ENCODE measurements at places on chromosomes 4 and X.

- no peak for DNase-seq
Observed at GRCh38 chr4:7252510-7253340, 60.4 kb downstream of the SORCS2 start.

- no peak for DNase-seq
Observed at GRCh38 chr4:159856451-159856850, 753.6 kb downstream of the RAPGEF2 start.

DNA sequence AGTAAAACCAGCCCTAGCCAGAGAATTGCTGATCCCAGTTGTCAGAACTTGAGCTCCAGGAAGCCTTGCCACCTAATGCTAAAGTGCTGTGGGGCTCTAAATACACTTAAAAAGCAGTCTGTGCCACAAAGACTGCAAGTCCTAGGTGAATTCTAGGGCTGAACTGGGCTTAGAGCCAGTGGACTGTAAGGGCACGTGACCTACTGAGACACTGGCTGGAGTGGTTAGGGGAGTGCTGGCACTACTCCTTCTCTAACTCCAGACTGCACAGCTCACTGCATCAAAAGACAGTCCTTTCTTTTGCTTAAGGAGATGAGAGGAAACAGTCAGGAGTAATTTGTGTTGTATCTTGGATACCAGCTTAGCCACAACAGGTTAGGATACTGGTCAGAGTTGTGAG, 1240.2 kb downstream of the FAM133A start:
- no peak for DNase-seq

DNA sequence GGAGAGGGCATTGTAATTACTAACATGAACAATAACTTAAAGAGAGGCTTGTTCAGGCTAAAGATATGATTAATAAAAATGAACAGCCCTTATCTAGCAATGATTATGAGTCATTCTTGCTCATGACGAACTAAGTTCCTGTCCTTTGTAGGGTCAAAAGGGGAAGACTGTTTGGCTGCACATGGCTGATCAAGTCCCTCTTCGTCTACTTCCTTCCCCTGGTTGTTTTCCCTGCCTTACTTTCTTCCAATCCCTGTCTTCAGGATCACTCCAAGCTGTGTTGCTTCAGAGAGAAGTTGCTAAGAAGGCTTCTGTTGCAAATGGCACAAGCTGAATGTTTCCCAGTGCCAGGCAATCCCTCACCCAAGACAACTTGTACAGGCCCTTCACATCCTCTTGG, 115.0 kb upstream of the HS3ST1 start:
- DNase-seq, result no peak

DNA sequence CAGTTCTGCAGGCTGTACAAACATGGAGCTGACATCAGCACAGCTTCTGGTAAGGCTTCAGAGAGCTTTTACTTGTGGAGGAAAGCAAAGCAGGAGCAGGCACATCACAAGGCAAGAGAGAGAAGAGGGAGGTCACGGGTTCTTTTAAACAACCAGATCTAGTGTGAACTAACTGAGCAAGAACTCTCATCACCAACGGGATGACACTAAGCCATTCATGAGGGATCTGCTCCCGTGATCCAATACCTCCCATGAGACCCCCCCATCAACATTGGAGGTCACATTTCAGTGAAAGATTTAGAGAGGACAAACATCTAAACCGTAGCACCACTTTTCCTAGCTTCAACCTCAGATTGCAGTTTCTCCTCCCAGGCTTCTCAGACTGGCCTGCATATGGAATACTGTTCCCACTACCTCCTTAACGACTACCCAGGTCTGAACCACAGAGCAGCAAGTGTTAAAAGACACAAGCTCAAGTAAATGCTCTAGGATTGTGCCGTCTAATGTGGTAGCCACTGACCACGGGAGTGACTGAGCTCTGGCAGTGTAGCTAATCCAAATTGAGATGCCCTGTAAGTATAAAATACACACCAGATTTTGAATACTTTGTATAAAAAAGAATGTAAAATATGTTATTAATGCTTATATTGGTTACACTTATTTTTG, 192.7 kb downstream of the PTTG2 start:
- no peak for DNase-seq

GRCh38 chrX:1778817-1779216, 164.0 kb downstream of the ASMT start:
- DNase-seq, result no peak

GRCh38 chr4:42397635-42398170, 415 bp downstream of the SHISA3 start:
- no peak for DNase-seq

DNA sequence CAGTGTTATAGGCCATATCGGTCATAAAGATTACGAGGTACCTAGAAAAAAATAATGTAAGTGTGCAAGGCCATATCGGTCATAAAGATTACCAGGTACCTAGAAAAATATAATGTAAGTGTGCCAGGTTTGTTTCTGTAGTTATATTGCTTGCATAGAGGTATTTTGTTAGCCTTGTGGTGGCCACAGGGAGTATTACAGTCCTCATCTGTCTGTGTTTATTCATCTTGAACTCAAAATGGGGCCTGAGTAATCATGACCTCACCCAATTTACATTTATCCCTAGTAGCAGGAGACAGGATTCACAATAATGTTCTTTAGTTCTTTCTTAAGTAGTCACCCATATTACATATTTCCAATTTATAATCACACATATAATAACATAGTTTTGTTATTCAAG, 459.7 kb downstream of the MID1IP1 start:
- no peak for DNase-seq

- DNase-seq, result no peak
Observed at GRCh38 chrX:43165343-43165920, 387.5 kb upstream of the PPP1R2C start.

DNA sequence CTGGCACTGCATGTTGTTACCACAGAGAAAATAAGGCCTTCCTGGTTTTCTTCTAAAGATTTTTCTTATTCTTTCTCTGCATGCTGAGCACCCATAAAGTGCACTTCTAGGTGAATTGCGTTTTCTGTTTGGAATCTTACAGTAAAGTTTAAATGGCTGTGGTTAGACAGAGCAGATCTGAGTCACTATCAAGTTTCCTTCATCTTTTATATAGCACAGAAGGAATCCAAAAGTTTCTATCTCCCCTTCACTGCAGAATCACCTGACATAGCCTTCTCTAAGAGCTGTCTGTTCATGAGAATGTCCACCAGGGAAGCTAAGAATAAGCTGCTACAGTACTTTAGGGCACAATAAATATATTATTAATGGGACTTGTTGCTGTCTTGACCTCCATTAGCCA, 455.5 kb upstream of the FAM241A start:
- no peak for DNase-seq

DNA sequence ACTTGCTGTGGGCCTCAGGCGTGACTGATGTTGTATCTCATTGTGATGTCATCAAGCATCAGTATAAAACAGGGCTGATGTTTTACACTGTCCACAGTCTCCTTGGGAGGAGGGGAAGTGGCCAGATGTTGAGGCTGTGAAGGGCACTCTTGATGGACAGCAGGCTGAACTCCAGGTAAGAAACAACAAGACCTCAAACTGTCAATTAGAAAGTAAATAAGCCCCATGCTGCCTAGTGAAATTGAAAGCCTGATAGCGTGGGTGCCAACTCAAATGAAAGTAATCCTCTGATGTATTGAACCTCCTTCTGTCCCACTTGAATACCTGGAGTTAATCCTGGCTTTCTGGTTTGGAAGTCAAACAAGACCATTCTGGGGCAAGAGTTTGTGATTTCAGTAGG, 19.7 kb downstream of the VSIG1 start:
- no peak for DNase-seq

All from stimulated activated CD8-positive, alpha-beta memory T cell treated with anti-CD3 and anti-CD28 coated beads, Interleukin-2, amount 100 ng/mL, for 1 hour (primary cell).